Islet precursor cell (in vitro differentiated cells): ENCODE measurements at places on chromosomes 2 and 18.

DNA sequence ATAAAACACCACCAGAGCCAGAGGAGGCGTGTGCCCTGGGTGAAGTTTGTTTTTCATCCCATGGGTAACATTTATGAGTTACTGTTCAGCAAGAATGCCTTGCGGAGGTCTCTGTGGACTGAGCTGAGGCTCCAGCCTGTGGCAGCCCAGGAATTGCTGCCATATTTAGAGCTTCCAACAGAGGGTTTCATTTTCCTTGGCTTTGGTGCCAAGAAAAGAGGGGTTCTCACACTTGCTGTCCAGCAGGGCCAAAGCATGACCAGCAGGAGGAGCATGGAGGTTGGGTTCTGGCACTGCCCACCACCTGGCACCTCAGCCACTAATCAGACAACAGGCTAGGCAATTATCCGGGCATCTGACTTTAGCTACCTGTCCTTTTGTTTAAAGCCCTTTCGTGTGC lies 36.7 kb downstream of the EPAS1 start:
- no peak for DNase-seq

DNA sequence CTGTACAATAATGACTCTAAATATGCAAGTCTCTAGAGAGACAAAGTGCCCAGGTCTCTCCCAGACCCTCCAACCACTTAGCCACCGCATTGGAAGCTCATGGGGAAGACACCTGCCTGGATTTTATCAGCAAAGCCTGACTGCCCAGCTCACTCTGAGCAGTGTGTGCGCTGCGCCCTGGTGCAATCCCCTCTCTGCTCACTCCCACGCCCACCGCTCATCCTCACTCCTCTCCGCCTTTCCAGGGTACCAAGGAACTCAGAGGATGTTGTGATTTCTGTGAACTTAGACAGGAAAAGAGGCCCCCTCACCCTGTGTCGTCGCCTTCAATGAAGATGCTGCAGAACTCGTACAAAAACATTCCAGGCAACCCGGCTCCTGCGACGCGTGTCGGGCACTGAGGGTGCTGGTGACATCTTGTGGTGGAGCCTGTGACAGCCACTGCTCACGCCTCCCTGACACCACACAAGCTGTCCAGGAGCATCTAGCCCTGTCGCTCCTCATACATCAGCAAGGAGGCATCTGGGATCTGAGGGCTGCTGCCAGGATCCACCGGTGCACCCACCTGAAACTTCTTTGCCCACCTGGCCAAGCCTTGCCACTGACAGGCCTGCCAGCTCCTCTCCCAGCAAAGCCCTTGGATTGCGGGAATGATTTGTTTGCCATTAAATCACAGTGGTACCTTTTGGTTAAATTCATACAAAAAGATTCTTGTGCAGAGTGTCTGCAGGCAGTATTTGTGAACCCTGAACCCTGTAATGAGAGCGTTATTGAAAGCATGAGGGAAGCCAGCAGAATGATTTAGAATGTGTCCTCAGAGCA lies 220.4 kb downstream of the ZNF516 start:
- DNase-seq = peak; percentile 77

- DNase-seq = no peak
These were observed 171.2 kb downstream of the HAUS1 start for GRCh38 chr18:46275370-46275769.

DNA sequence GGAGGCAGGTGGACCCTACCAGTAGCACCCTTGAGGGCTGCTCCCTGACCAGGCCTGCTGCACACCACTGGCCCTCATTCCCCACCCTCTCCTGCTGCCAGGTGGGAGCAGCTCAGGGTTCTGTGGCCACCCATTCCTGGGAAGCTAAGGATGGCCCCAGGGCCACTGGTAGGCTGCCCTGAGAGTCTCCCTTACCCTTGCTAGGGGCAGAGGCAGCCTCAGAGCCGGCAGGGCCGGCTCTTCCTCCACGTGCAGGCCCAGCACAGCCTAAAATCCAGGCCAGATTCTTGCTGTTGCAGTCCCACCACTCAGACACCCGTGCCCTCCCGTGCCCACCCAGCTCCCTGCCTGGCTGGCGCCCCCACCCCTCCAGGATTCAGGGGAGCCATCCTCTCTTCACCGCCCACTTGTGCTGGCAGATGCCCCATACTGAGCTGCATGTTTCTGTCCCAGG lies 199.0 kb downstream of the EIPR1 start:
- DNase-seq = no peak

GRCh38 chr2:239956818-239957261 lies 68.3 kb downstream of the NDUFA10 start:
- DNase-seq = no peak

DNA sequence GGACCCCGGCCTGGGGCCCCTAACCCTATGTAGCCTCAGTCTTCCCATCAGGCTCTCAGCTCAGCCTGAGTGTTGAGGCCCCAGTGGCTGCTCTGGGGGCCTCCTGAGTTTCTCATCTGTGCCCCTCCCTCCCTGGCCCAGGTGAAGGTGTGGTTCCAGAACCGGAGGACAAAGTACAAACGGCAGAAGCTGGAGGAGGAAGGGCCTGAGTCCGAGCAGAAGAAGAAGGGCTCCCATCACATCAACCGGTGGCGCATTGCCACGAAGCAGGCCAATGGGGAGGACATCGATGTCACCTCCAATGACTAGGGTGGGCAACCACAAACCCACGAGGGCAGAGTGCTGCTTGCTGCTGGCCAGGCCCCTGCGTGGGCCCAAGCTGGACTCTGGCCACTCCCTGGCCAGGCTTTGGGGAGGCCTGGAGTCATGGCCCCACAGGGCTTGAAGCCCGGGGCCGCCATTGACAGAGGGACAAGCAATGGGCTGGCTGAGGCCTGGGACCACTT lies 16.4 kb downstream of the EMX1 start:
- DNase-seq = no peak

DNA sequence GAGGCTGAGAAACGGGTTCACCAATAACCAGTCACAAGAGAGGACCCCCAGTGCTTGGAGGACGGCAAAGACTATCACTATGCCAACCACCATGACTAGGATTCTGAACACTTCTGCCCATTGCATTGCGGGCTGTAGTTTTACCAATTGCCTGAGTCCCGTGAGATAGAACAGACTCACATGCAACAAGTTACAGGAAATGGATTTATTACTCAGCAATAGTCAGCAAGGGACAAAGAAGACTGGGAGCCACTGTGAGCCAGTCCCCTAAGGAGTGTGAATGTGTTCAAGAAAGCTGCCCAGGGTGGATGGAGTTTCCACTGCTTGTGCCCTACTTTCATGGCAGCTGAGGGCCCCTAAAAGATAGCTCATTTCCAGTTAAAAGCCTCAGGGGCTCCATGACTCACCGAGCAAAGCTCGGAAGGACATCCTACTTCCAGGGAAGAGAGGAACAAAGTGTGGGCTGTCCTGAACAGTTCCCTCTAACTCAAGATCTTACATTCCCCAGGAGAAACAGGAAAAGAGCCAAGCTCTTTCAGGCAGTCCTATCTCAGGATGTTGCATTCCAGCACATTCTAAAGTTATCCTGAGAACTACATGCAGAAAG lies 54.4 kb downstream of the SLC4A3 start:
- peak; percentile 68 for DNase-seq

GRCh38 chr18:51164342-51164741 lies 33.1 kb downstream of the MEX3C start:
- DNase-seq = no peak

GRCh38 chr18:61860302-61860701 lies 32.5 kb downstream of the RNF152 start:
- DNase-seq = peak; percentile 17

GRCh38 chr2:133591164-133591563 lies 22.9 kb upstream of the NCKAP5 start:
- no peak for DNase-seq

- DNase-seq = no peak
These were observed 18.7 kb upstream of the COLEC12 start for GRCh38 chr18:519019-519879.

GRCh38 chr2:28563869-28564268 lies 68.0 kb downstream of the PLB1 start:
- DNase-seq = no peak

GRCh38 chr18:650428-650858 lies 7.0 kb upstream of the TYMS start:
- no peak for DNase-seq

- peak; percentile 64 for DNase-seq
These were observed 84.7 kb upstream of the NEDD4L start for GRCh38 chr18:57959278-57959677.

DNA sequence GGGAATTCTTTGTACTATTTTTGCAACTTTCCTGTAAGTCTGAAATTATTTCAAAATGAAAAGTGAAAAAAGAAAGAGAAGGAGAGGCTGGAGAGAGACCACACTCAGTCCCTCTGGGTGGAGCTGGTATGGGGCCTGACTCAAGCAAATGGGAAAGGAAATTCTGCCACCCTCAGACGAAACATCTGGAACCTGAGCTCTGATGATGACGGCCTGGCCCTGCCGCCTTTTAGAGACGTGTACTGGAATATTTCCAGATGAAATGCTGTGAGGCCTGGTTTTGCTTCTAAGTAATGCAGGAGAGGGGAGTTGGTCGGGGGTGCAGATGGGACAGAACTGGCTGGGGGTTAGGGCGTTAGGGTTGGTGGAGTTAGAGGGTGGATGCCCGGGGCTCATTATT lies 57.4 kb upstream of the GLI2 start:
- no peak for DNase-seq

- no peak for DNase-seq
These were observed 149.5 kb downstream of the LRRTM4 start for GRCh38 chr2:77372636-77373035.
